ENCODE measurements at places on chromosomes 13 and 19.
A peak's percentile ranks its signal among the peaks of the same experiment; 100 is the strongest.

GRCh38 chr19:12752056-12752781 lies 628 bp downstream of the BEST2 start:
- DNase-seq, result no peak

- peak; percentile 67 for DNase-seq
Observed at GRCh38 chr13:97139691-97140090, 82.4 kb upstream of the MBNL2 start.

DNA sequence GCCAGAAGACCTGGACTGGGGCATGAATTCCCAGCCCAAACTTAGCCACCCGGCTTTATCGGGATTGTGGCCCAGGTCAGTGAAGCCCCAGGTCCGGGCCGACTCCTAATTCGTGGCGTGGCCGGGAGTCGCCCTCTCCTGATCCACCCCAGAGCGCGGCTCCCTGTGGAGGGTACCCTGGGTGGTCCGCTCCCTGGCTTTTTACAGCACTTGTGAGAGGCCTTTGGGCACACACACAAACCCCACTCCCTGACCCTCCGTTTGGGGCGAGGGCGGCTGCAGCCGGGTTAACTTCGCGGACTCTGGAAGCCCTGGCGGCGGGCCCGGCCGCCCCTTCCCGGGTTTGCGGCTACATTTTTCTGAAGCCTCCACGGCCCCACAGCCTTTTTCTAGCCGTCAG lies 56.4 kb downstream of the ZNF568 start:
- DNase-seq, result no peak

DNA sequence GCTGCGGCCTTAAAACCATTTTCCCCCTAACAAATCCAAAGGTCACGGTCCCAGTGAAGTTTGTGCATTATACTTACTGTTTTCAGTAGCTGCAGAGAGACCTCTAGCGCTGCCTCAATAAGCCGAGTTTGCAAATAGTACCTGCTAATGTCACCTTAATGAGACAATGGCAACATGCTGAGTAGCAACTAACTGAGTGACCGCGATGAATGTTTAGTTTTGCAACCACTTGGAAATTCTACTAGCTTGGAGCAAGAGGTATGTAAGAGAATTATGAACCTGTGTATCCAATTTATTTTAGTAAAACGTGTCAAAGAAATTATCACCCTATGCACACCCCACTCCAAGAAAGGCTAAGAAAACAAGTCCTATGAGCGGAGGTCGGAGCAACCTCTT lies 1.2 kb downstream of the KPNA3 start:
- no peak for DNase-seq

GRCh38 chr13:89541091-89542030 lies 1806.1 kb upstream of the MIR17HG start:
- no peak for DNase-seq

DNA sequence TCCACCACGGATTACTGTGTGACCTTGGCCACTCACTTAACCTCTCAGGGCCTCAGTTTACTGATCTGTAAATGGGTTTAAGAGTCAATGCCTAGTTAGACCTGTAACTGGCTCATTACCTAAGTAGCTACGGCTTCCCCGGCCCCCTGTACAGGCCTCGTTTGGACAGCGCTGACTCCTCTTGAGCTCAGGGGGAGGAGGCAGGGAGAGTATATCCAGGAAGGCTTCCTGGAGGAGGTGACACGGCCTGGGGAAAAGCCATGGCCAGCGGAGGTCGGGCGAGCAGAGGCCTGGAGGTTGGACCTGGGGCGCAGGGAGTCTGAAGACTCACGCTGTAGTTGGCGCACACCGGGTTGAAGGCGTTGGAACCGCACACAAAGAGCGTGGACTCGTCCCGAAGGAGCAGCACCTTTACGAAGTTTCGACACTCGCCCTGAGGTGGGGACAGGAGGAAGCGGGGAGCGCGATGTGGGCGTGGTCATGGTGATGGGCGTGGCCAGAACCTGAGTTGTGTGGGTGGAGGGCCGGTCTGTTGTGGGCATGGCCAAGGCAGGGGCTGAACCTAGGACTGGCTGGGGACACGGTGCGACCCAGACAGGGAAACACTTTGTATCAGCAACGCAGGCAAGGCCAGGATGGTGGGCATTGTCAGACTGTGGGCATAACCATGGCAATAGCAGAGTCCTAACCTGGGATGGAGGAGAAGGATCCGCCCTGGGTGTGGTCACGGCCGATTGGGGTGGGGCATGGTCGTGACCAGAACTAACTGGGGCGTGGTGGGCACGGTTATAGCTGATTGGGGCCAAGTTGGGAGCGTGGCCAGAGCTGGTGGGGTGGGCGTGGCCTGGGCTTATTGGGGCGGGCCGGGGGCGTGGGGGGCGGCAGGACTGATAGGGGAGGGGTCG lies 3.6 kb downstream of the SEMA6B start:
- no peak for DNase-seq

DNA sequence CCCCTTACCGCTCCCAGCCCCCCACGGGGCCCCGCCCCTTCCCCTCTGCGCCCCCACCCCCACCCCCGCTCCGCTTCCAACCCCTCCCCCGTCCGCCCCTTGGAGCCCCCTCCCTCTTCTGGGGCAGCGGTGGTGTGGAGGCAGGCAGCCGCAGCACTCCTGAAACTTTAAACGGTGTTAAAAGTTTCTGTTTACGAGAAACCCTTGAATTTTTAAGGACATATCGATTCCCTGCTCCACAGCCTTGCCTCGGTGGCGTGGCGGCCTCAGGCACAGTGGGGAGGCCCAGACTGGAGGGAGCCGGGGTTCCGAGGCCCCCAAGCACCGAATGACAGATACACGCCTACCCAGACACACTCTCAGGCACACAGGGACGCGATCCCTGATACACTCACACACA lies 4.8 kb upstream of the NFIX start:
- no peak for DNase-seq

- peak; percentile 52 for DNase-seq
Observed at GRCh38 chr19:55283548-55284377, at the start of gene BRSK1. Gene BRSK1 (plus strand): TSS chr19:55283997. CDS start chr19:55284443, 446 bp downstream.

- DNase-seq, result peak; percentile 82
Observed at GRCh38 chr19:47430041-47430802, 10.9 kb upstream of the MEIS3 start.

- DNase-seq, result no peak
Observed at GRCh38 chr19:19176950-19177349, 6.9 kb upstream of the MEF2B start.

GRCh38 chr13:45863709-45864590 lies 12.4 kb upstream of the SIAH3 start:
- peak; percentile 65 for DNase-seq

- DNase-seq, result no peak
Observed at GRCh38 chr19:4537953-4538600, 1.8 kb downstream of the LRG1 start.

- DNase-seq, result no peak
Observed at GRCh38 chr13:19838865-19839275, 24.6 kb downstream of the ZMYM5 start.

- no peak for DNase-seq
Observed at GRCh38 chr19:5057860-5058259, 88.9 kb downstream of the KDM4B start.

DNA sequence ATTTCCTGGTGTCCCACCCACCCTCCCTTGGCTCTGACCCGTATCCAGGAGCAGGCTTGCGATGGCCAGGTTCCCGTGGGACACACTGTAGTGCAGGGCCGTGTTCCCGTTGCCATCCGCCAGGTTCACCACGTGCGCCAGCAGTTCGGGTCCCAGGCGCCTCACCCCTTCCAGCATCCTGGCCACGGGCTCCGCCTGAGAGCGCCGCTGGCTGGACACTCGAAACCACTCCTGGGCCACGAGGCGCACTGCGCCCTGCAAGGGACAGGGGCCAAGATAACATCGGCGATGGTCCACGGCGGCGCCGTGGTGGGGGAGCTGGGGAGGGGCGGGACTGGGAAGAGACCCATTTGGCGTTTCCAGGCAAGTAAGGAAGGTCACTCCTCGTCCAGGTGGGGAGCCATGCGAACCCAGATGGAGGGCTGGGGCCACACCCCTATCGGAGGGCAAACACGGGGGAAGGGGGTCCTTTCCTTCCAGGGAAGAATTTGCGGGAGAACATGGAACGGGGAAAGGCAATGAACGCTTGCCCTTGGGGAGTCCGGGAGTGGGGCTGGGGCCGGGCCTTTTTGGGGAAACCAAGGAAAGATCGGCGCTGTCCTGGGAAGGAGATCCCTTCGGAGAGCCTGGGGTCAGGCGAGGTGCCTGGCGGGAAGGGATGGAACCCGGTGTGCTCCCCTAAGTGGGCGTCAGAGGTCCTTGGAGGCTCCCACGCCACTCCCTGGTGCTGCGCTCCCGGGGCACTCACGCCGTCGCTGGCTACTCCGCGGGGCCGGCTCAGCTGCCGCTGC lies 9.9 kb downstream of the KANK3 start:
- no peak for DNase-seq

GRCh38 chr13:76885203-76886004 lies 801 bp downstream of the KCTD12 start:
- DNase-seq, result peak; percentile 91

GRCh38 chr13:95607366-95607765 lies 37.1 kb downstream of the DZIP1 start:
- DNase-seq, result no peak

DNA sequence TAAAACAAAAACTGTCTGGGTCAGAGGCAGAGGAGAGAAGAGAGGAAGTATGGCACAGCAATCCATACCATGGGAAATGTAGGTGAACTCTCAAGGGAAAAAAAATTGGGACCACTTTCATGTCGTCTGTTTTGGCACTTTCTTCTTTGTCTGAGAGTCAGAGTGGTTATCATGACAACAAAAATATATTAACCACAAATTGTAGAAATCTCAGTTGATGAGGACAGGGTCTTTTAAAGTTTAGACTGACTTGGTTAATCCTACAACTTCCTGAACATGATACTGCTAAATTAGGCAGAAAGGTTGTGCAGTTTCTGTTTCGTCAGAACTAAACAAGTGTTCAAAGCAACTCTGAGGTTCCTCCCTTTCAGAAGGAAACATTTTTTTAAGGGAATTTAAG lies 15.2 kb downstream of the KLF5 start:
- no peak for DNase-seq

DNA sequence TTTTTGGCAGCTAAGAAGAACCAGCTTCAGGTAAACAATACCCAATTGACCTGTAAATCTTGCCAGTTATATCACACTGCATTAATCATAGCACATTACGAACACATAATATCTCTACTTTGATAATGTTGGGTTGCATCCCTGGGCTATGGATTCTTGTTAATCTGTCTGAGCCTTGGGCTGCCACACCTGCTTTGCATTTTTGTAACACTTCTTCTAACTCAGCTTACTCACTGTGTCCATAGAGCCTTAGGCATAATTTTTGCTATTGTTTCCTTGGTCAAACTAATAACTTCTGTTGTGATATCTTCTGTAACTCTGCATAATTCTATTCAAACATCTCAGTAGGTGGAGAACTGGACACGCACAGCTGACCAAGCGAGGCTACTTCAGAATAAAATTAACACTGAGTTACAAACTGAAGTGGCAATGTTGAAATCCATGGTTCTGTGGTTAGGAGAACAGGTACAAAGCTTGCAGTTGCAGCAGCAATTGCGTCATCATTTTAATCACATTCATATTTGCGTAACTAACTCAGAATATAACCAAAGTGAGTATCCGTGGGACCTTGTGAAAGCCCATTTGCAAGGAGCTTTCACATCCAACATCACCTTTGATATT lies 6.4 kb downstream of the ZNF350 start:
- DNase-seq, result no peak

DNA sequence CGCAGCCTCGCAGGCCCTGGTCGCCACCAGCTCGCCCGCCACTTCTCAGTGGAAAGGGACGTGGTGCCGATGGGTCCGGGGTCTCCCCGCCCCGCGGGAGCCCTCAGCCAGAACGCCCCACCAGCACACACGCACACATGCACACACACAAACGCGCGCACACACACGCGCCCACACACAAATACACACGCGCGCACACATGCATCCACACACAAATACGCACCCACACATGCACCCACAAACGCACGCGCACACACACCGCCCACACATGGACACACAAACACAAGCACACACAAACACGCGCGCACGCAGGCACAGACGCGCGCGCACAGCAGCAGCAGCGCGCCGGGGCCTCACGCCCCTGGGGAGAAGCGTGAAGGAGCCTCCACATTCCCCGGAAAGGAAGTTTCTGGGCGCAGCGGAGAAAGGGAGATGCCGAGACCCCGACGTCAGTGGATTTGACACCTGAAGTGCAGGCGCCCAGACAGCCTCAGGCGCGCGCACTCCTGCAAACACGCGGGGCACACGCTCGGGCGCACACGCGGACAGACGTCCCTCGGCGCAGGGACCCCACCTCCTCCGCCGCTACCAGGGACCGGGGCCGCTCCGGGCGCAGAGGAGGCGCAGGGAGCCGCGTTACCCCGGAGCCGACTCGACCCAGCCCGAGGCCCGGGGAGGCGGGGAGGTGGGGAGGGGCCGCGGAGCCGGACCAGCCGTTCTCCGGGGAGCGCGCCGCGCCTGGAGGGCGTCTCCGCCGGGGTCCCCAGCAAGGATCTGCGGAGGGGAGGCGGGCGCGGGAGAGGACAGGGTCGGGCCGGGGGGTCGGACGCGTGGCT lies 622 bp downstream of the RASA3 start:
- DNase-seq, result peak; percentile 86

GRCh38 chr19:28960586-28960985 lies 252.4 kb downstream of the UQCRFS1 start:
- DNase-seq, result no peak

DNA sequence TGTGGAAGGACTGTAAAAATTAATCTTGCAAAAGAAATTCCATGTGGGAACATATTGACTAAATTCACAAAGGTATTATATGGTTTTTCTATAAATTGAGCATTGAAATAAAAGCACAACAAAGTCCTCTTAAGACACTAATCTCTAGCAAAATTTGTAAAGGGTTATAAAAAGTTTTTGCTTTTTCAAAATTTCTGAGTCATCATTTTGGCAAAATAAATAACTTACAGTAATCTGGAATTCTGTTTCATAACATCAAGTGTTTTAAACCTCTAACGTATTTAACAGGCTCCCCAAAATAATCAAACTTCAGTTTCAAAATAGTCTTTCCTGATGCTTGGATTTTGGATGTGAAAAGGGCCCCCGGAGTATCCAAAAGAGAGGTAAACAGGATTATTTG lies 26.0 kb downstream of the MED4 start:
- DNase-seq, result no peak
